ENCODE measurements at places on chromosomes 13 and 19.

DNA sequence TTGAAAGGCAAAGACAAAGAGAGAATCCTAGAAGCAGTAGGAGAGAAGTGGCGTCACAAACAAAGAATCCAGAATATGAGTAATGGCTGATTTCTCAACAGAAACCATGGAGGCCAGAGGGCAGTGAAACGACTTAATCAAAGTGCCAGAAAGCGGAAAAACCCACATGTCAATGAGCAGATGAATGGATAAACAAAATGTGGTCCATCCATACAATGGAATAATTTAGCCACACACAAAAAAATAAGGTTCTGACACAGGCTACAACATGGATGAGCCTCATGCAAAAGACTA is 52.2 kb upstream of the RANBP3 start:
- no peak for DNase-seq

DNA sequence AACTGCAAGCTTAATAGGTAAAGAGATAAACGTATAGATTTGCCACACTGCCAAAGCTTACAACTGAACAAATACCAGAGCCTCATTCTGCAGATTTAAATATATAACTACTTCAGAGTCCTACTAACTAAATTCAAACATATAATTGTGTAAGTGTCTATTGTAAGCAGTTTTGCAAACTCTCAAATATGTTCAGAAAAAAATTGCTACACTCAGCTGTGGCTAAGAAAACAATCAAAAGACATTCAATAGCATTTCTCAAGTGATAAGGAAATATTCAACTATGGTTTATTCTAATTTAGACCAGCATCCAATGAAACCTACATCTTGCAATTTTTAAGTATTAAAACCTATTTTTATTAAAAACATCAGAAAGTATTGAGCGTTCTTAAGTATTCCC is 202.4 kb downstream of the KCTD12 start:
- DNase-seq = no peak

- DNase-seq = no peak
These were observed 256.1 kb downstream of the DACH1 start for GRCh38 chr13:71610876-71611275.

DNA sequence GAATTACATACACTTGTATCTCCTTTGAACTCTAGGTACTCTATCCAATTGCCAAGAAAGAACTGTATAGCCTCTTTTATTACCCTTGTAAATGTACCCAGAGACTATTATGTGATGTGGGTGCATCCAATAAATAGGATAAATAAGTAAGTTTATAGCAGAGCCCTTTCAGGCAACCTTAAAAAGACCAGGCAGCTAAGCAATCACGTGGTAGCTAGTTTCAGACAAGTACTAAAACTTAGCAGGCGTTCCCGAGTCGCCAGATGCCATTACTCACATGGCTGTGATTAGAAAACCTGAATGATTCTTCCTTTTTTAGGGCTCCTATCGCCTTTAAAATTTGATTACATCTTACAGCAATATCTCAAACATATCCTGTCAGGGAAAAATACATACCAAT is 1303.0 kb downstream of the EFNB2 start:
- DNase-seq = no peak

- no peak for DNase-seq
These were observed 30.4 kb downstream of the RASL11A start for GRCh38 chr13:27300941-27301586.

- DNase-seq = no peak
These were observed 16.9 kb downstream of the GADD45B start for GRCh38 chr19:2492870-2493269.

DNA sequence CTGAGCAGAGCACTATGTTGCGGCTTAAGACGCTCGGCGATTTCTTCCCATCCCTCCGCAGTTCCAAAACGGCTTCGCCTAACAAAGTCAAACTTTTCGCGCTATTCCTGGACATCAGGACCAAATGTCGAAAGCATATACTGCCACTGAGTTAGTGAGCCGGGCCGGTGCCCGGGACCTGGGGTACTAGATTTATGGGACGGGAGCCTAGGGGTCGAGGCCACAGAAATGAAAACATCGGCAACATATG is 699 bp downstream of the RCBTB2 start:
- no peak for DNase-seq

DNA sequence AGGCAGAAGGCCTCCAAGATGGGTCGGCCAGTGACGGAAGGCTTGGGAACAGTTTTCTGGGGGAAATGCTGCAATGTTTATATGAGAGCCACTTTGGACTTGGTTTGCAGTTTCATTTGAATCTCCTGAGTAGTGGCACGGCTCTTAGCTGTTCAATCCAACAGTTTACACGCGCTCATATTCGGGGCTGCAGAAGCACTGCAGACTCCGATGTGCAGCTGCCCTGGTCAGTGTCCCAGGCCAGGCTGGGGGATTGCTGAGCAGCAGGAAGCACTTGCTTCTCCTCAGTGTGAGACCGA is 31.7 kb downstream of the CEBPG start:
- no peak for DNase-seq

Data from activated CD4-positive, alpha-beta T cell treated with anti-CD3 and anti-CD28 coated beads for 24 hours (primary cell).